ENCODE measurements at places on chromosomes 1 and 21.

DNA sequence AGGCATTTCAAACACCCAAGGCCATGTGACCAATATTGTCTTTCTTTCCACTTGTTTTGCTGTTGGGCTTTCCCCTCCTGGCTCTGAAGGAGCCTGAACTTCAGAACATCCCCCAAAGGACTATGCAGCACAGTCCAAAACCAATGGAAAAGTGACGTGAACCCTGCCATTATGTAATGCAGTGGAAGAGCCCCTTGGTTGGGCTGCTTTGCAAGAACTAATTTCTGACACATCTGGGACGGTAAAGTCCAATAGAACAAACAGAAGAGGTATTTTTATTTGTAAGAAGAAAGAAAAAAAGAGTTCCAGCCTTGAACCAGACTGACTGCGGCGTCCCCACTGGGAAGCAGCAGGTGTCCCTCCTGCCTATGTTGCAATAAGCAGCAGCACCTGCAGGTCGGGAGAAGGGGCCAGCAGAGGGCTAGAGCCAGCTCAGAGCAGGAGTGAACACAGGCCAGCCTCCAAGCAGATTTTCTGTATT lies 116.7 kb downstream of the CDC7 start:
- DNase-seq, result no peak

DNA sequence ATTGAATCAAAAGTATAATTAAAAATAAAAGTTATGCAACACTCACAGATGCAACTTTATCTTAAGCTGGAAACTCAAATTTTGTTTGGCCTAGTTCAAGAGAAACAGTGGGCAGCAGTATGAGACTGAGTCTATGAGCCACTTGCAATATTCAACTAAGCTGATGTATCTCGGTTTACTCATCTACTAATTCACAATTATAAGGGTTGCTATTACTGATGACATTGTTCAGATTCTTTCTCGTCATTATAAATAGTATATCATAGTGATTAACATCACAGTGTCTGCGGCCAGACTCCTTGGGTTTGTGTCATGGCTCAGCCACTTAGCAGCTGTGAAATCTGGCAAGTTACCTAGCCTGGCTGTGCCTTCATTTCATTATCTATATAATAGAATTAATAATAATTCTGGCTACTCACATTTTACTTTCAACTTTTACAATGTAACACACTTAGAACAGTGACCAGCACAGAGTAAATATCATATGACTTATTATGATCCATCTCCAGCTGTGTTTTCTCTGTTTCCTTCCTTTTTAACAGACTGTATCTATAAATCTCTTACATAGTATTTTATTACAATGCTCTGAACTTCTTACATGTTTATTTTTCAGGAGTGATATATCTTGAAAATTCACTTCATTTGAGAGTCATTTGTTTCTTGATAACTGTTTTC lies 194.3 kb upstream of the RGS18 start:
- DNase-seq, result no peak

DNA sequence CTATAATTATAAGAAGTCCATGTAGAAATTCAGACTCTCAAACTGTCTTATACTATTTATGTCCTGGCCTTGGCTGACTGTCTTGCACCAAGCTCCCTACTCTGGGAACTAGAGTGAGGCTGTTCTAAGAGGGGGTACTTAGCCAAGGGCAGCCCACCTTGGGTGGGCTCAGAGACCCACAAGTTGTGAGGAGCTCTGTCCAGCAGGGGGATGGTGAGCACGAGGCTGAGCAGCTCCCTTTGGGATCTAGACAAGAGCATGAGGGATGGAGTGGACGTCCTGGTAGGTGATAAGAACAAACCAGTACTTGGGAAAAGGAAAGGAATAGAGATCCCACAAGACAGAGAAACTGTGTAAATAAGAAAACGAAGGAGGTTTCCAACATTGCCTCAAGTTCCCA lies 127.1 kb upstream of the SLC44A3 start:
- DNase-seq, result no peak

DNA sequence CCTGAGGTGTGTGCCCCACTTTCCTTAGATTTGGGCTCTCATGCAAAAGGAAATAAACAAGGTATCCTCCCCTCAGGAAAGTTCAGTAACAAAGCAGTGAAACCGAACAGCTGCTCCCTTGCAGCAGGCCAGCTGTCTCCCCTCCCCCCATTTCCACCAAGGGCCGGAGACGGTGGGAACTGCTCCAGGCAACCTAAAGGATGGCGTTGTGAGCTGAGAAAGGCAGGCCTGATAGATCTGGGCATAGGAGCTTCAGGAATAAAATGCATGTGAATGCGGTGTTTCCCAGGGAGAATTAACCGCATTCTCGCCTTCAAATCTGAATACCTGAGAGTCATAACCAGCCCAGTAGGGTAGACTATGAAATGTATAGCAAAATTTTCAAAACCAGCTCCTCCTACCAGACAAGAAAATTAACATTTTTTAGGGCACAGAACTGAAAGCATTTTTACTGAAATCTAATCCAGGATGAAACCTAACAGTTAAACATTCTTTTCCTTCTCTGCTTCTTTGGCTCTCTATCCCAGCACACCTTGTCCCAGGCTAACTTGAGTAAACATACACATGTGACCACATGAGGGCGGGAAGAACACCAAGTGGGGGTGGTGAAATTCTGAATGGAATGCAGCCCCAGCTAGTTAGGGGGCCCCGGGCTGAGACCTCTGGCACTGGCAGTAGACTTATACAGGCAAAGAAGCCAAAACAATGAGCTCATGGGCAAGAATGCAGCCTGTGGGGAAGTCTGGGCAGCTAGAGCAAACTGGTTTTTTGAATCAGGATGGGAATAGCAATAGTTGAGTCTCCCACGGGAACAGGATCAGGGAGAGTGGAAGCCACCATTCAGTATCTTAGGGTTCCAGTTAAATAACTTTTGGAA lies 11.5 kb downstream of the MCL1 start:
- peak; percentile 98 for DNase-seq

- DNase-seq, result no peak
Observed at GRCh38 chr1:228017356-228018124, 10.7 kb downstream of the WNT3A start.

All from fibroblast of mammary gland (primary cell).